Stimulated activated CD8-positive, alpha-beta memory T cell treated with anti-CD3 and anti-CD28 coated beads, Interleukin-4, amount 100 ng/mL, for 4 hours (primary cell): ENCODE measurements at places on chromosomes 1 and 21.

GRCh38 chr1:182308826-182309225, 82.8 kb downstream of the GLUL start:
- DNase-seq: no peak

DNA sequence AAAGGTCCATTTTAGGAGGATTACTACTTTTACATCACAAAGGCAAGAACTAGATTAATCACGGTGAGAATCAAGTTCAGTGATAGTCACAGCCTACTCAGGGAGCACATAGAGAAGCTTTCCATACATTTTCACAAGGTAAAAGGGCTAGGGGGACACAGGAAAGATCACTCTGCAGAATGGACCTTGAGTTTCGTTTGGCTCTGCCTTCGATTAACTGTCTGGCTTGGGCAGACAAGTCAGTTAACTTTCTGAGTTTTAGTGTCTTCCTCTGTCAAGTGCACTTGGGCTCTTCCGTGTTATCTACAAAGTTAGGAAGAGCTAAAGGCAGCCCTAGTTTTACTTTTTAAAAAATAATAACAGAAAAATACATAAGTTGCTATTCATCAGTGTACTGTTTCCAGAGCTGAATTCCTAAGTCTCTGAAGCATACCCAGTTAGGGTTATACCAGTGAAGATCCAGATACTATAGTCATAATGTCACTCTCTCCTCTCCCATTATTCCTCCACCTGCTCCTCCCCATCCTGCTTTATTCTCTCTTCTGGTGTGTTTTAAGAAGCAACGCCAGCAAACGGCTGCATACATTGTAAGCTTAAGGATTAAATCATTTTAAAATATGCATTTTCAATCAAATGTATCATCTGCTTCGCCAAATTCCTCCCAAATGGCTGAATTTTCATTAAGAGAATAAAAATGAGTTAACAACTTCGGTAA, 1.7 kb downstream of the CEP170 start:
- no peak for DNase-seq

- DNase-seq: no peak
Observed at GRCh38 chr1:41707793-41708192, 210.9 kb downstream of the HIVEP3 start.

GRCh38 chr1:204735042-204735441, 49.5 kb upstream of the LRRN2 start:
- no peak for DNase-seq
